ENCODE measurements at places on chromosomes 12 and 14. TPM values are rescaled to one million over a fixed set of nuclear protein-coding genes. Genes with fewer than 3 reads are reported as not detected.

GRCh38 chr12:68317047-68317667 lies 15.0 kb downstream of the MDM1 start:
- no peaks in the 10 kb centered on the region for H3K27me3 ChIP-seq
- H3K27ac ChIP-seq = no peak overlapping the region
- H3K4me3 ChIP-seq = no peak overlapping the region

DNA sequence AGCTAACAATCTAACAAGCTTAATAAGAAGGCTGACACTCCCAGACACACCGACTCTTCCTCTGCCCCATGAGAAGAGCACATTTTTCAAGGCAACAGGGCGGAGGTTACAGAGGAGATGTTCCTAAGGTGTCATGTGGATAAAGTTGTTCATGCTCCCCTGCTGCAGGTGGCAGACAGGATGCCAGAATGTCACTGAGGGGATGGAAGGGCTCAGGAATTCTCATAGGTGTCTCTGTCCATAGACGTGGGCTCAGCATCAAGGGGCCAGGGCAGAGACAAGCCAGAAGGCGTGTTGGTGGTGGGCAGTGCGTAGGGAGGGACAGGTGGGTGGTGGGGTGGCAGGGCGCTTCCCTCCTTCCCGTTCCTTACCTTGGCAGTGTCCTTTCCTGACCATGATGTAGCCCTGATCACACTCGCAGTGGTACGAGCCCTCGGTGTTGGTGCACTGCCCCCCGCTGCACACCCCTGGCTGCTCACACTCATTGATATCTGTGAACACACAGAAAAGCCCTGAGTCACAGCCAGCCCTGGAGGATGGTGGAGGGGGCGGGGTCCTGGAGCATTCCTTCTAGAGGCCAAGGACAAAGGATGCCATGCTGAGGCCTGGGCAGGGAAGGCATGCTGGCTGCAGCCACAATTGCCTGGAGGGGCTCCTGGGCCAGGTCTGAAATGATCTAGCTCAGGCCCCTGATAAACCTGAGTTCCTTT lies 23.0 kb downstream of the ISCA2 start:
- H3K27ac ChIP-seq = peak overlapping the region; percentile 32
- peaks cover 47% of the 10 kb centered on the region for H3K4me1 ChIP-seq
- no peaks in the 10 kb centered on the region for H3K27me3 ChIP-seq

- no peak overlapping the region for H3K4me3 ChIP-seq
- H3K27ac ChIP-seq = no peak overlapping the region
- H3K4me1 ChIP-seq = no peaks in the 10 kb centered on the region
- DNase-seq = no peak
Observed at GRCh38 chr14:102131741-102132140, 8.0 kb upstream of the WDR20 start.

GRCh38 chr14:81474685-81475324 lies 58.8 kb downstream of the SEL1L start:
- no peaks in the 10 kb centered on the region for H3K27me3 ChIP-seq
- H3K36me3 ChIP-seq = peaks cover 42% of the 10 kb centered on the region
- H3K4me1 ChIP-seq = no peaks in the 10 kb centered on the region
- no peak for DNase-seq
- no peak overlapping the region for H3K4me3 ChIP-seq

DNA sequence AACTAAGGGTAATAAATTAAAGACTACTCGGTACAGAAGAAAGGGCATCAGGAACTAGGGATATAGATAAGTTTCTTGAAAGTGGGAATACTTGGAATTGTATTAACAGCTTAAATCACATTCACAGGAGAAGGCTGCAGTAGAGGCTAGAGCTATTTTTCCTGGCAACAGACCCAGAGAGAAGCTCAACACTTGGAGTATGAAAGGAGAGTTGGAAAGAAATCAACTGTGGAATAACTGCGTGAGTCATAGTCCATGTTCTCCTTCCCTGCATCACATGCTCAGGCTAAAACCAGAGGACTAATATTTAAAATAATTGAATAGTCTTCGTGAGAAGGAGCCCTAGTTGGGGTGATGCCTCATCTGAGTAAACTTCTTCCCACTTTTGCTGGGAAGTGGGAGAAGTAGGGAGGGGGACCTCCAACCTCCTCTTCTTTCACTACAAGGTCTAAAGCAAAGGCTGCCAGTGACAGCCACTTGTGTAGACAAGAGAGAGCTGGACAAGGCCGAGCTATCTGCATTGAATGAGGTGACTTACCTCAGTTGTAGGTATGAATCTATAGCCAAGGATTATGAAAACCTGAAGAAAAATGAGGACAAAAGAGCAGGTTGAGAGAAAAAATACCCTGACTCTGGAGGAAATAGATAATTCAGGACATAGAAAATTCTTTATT lies 32.7 kb downstream of the DYRK2 start:
- H3K4me1 ChIP-seq = peaks cover 42% of the 10 kb centered on the region
- H3K27ac ChIP-seq = peak overlapping the region; percentile 85
- peak; percentile 86 for DNase-seq

- no peaks in the 10 kb centered on the region for H3K4me1 ChIP-seq
- H3K27ac ChIP-seq = no peak overlapping the region
- H3K4me3 ChIP-seq = no peak overlapping the region
- H3K36me3 ChIP-seq = no peaks in the 10 kb centered on the region
- H3K27me3 ChIP-seq = no peaks in the 10 kb centered on the region
Observed at GRCh38 chr14:27929797-27930347, 836.7 kb upstream of the FOXG1 start.

- H3K4me3 ChIP-seq = no peak overlapping the region
- DNase-seq = no peak
- no peak overlapping the region for H3K27ac ChIP-seq
- no peaks in the 10 kb centered on the region for H3K27me3 ChIP-seq
Observed at GRCh38 chr12:58678753-58679152, 241.6 kb downstream of the LRIG3 start.

- H3K27ac ChIP-seq = no peak overlapping the region
- H3K36me3 ChIP-seq = no peaks in the 10 kb centered on the region
- DNase-seq = peak; percentile 85
- peaks cover 10% of the 10 kb centered on the region for H3K27me3 ChIP-seq
- peaks cover 28% of the 10 kb centered on the region for H3K4me1 ChIP-seq
Observed at GRCh38 chr12:57456145-57456700, 1.1 kb downstream of the INHBE start.

DNA sequence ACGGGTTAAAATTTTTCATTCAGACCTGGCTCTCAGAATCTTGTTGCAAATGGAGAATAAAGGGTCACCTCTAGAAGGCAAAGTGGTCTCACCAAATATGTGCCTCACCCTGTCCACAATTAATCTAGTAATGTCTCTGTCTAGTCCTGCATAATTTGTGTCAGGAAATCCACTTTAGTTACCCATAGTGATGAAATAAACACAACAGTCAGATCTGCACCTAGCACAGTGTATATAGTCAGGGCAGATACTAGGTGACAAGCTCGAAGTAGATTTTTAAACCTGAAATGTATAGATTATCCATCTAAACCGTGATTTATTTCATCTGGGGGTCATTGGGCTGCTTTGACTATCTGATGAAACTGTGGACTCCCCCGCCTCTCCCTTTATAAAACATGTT lies 15.9 kb upstream of the FLVCR2 start:
- peaks cover 3% of the 10 kb centered on the region for H3K4me1 ChIP-seq
- no peak overlapping the region for H3K27ac ChIP-seq
- H3K27me3 ChIP-seq = peaks cover 20% of the 10 kb centered on the region

DNA sequence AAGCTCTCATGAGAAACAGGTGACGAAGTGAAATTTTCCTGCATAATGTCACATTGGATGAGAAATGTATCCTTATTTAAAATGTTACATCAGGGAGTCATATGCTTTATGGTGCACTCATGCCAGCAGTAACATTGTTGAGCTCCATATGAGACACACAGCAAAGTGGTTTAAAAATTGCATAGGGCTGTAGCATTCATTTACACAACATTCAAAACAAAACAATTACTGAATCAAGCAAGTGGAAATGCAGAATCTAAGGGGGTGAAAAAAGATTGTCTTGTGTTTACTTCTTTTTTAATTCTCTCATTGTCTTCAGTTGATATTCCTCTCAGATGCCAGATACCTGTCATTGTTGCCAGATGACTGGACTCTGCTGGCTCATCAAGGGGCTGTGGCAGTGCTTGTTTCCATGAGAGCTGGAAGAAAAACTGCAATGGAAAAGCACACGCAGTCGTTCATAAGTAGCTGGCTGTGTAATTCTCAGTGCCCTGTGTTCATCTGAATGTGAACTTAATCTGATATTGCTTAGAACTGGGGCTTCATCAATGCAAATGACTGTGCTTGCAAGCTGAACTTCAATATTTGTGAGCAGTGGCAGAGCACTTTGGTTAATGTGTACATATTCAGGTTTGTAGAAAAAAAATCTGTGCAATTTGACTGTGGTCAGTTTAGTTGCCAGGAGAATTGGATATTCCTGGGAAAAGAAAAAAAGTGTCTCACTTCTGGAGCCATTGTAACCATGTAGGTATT lies 305.6 kb downstream of the RAD51B start:
- no peaks in the 10 kb centered on the region for H3K36me3 ChIP-seq
- DNase-seq = peak; percentile 38
- no peaks in the 10 kb centered on the region for H3K27me3 ChIP-seq
- peak overlapping the region; percentile 73 for H3K27ac ChIP-seq

GRCh38 chr12:96156211-96156610 lies 38.0 kb upstream of the ELK3 start:
- no peak for DNase-seq
- no peak overlapping the region for H3K27ac ChIP-seq
- no peaks in the 10 kb centered on the region for H3K27me3 ChIP-seq

- no peaks in the 10 kb centered on the region for H3K27me3 ChIP-seq
- no peak for DNase-seq
- H3K4me3 ChIP-seq = no peak overlapping the region
- no peak overlapping the region for H3K27ac ChIP-seq
- peaks cover 5% of the 10 kb centered on the region for H3K4me1 ChIP-seq
- H3K36me3 ChIP-seq = peaks cover 15% of the 10 kb centered on the region
Observed at GRCh38 chr12:64019101-64019500, 174.6 kb downstream of the SRGAP1 start.

- no peak for DNase-seq
- H3K4me3 ChIP-seq = no peak overlapping the region
- no peaks in the 10 kb centered on the region for H3K36me3 ChIP-seq
- H3K4me1 ChIP-seq = no peaks in the 10 kb centered on the region
- H3K27me3 ChIP-seq = peaks cover 96% of the 10 kb centered on the region
Observed at GRCh38 chr14:28773176-28773575, 6.6 kb downstream of the FOXG1 start.

- peaks cover 3% of the 10 kb centered on the region for H3K4me1 ChIP-seq
- no peaks in the 10 kb centered on the region for H3K27me3 ChIP-seq
- no peaks in the 10 kb centered on the region for H3K36me3 ChIP-seq
- DNase-seq = no peak
- no peak overlapping the region for H3K4me3 ChIP-seq
- no peak overlapping the region for H3K27ac ChIP-seq
Observed at GRCh38 chr12:100348657-100349454, 8.0 kb upstream of the SLC17A8 start.

- peak overlapping the region; percentile 66 for H3K27ac ChIP-seq
- H3K36me3 ChIP-seq = peaks cover 3% of the 10 kb centered on the region
- no peak for DNase-seq
- H3K4me3 ChIP-seq = no peak overlapping the region
- H3K4me1 ChIP-seq = peaks cover 44% of the 10 kb centered on the region
- H3K27me3 ChIP-seq = no peaks in the 10 kb centered on the region
Observed at GRCh38 chr12:27607591-27607990, 83.6 kb downstream of the PPFIBP1 start.

GRCh38 chr12:96237465-96238077 lies 43.4 kb downstream of the ELK3 start:
- H3K4me1 ChIP-seq = peaks cover 70% of the 10 kb centered on the region
- DNase-seq = peak; percentile 95
- H3K27ac ChIP-seq = peak overlapping the region; percentile 96
- no peaks in the 10 kb centered on the region for H3K27me3 ChIP-seq

DNA sequence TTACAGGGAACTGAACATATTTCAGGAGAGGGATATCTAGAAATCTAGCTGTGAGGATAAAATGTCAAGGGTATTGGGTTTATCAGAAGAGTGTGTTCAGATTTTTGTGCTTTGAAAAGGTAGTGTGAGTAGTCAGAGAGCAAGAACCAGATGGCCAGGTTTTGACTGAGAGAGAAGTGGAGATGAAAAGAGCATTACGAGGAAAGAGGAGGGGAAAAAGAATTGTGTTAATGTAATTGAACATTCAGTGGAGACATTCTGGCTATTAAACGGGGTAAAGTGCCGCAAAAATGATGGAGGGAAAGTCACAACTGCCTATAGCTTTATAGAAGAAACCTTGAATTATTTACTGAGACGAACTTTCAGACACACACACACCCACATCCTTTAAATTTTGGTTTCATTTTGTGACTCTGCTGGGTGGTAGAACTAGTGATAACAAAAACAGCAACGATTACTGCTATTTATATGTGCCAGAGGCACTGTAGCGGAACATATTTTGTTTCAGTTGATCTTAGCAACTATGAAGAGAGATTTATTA lies 213.6 kb downstream of the ERC1 start:
- peaks cover 24% of the 10 kb centered on the region for H3K4me1 ChIP-seq
- DNase-seq = peak; percentile 56
- H3K27ac ChIP-seq = peak overlapping the region; percentile 89
- H3K4me3 ChIP-seq = peak overlapping the region; percentile 72

DNA sequence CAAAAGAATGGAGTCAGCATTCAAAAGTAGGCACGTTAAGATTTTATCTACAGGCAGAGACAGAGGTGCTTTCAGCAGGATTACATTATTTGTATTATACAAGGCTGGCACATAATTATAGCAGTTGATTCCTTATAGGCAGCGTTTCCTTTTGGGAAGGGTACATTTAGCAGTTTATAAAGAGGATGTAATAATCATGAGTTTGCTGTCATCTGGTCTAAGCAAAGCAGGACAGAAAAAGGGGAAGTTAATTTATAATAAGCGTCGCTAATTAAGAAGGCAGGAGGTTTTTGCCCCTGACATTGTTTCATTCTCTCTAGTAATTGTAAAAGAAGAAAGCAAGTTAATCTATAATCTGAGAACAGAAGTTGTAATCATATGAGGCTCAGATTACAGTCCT lies 259.9 kb upstream of the MDGA2 start:
- DNase-seq = no peak
- no peak overlapping the region for H3K4me3 ChIP-seq
- H3K4me1 ChIP-seq = no peaks in the 10 kb centered on the region
- H3K27me3 ChIP-seq = no peaks in the 10 kb centered on the region

DNA sequence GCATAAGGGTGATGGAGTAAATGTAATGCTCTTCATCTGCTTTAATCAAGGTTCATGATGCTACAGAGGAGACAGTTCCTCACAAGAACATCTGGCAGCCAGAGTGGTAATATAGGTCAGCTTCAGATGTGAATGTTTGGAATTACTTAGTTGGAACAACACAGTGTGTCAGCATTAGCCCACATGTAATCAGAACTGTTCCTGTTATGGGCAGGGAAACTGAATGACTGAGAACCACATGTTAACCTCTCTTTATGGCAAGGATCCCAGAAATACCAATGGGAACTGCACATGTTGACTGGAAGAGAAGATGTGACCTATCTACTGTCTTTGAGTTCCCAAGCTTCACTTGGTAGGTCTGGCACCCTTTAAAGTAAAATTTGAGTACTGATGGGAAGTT lies 390.1 kb upstream of the PDE3A start:
- peaks cover 4% of the 10 kb centered on the region for H3K4me1 ChIP-seq
- H3K36me3 ChIP-seq = no peaks in the 10 kb centered on the region
- H3K27ac ChIP-seq = no peak overlapping the region
- no peaks in the 10 kb centered on the region for H3K27me3 ChIP-seq
- peak; percentile 54 for DNase-seq

- peak; percentile 73 for DNase-seq
- H3K27ac ChIP-seq = peak overlapping the region; percentile 98
- peaks cover 34% of the 10 kb centered on the region for H3K4me1 ChIP-seq
- peak overlapping the region; percentile 97 for H3K4me3 ChIP-seq
- H3K36me3 ChIP-seq = peaks cover 9% of the 10 kb centered on the region
- H3K27me3 ChIP-seq = no peaks in the 10 kb centered on the region
Observed at GRCh38 chr12:106954462-106955376, 988 bp upstream of the TMEM263 start.

IAPP gene
- not detected for total RNA-seq

TTC9 gene
- total RNA-seq = 0.29 TPM

SELPLG gene
- total RNA-seq = 1.1 TPM

CDKN3 gene
- 7.6 TPM for total RNA-seq

MTERF2 gene
- 3.8 TPM for total RNA-seq

PSMB5 gene
- 164 TPM for total RNA-seq

HOXC12 gene
- total RNA-seq = under 0.01 TPM

LUM gene
- 1,762 TPM for total RNA-seq

Data from osteoblast (primary cell).